Body of pancreas (tissue), 4 donors: ENCODE measurements at places on chromosomes 4 and X. TPM values are rescaled to one million over a fixed set of nuclear protein-coding genes. Genes with fewer than 3 reads are reported as not detected.

DNA sequence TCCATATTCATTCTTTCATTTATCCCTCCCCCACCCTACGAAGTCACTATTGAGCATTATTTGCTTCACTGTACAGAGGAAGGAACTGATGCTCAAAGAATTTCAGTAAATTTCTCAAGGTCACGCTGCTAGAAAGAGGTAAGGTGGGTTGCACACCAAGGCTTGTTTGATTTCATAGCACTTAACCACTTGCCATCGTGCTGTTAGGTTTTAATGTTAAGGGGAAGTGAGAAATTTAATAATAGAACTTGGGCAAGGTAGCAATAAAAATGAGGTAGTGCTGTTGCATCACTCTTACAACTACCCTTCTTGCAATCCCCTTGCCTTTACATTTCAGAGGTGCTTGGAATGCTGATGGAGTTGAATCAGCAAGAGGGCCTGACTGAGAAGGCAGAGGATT lies 343.1 kb downstream of the MID1IP1 start:
- no peak for DNase-seq

GRCh38 chr4:68359508-68359907 lies 9.6 kb upstream of the YTHDC1 start:
- no peak for DNase-seq

DNA sequence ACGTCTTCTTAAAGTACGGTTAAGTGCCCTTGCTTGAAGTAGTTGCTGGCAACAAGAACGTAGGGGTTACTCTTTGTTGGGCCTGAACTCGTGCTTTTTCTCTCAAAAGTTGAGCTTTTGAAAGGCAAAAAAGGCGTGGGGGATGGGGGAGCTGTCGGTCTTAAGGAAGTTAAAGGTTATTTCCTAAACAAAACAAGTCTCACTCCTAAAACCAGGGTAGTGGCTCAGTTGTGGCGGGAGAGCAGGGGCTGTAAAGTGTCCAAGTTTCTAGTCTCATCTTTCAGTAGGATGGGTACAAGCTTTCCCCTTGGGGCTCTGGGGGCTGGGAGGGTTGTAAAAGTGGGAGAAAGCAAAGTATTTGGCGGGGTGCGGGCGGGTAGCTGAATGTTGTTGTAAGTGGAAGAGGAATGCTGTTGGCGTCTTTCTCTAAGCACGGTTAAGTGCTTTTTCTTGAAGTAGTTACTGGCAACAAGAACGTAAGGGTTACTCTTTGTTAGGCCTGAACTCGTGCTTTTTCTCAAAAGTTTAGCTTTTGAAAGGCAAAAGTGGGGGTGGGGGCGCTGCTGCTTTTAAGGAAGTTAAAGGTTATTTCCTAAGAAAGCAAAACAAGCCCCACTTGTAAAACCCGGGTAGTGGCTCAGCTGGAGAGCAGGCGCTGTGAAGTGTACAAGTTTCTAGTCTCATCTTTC lies 904 bp upstream of the WDR1 start:
- DNase-seq = no peak

DNA sequence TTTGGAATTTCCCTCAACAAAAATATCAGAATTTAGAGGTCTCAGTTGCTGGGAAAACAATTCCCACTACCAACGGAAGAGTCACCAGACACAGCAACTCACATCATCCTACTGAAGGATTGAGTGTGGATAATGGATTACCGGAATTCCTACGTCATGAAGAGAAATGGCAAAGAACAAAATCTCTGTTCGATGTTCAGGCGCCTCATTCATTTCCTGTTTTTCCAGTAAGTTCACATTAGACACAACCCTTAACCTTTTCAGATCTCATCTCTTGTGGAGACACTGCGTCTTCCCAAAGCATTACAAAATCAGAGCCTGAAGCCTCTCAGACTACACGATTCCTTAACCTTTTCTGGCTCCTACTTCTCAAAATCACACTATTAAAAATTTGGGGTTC lies 58.5 kb upstream of the CPEB2 start:
- DNase-seq = no peak

- no peak for DNase-seq
Observed at GRCh38 chrX:95076449-95076848, 1402.4 kb downstream of the FAM133A start.

DNA sequence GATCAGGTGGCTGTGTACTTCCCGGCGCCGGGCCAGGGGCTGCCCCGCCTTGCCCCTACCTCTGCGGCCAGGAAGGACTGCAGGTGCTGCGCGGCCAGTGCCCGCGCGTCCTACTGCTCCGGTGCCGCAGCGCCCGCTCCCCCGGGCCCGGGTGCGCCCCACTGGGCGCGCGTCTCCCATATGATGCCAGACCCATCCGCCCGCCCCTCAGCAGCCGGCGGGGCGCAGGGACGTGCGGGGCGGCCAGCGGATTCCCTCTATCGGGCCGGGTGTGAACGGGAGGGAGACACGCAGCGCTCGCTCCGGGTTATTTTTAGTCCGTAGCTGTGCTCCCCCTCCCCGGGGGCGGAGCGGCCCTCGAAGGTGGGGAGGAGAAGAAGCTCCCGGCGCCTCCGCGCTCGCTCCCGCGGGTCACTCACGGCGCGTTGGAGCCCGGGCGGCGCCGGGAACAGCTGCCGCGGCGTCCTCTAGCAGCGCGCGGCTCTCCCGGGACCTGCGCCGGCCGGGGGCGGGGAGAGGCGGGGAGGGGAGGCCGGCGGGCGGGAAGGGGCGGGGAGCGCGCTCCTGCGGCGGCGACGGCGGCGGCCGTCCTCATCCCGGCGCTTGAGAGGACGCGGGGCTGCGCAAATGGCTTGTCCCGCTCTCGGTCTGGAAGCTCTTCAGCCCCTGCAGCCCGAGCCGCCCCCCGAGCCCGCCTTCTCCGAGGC lies 103.6 kb downstream of the UCHL1 start:
- DNase-seq = peak; percentile 69

DNA sequence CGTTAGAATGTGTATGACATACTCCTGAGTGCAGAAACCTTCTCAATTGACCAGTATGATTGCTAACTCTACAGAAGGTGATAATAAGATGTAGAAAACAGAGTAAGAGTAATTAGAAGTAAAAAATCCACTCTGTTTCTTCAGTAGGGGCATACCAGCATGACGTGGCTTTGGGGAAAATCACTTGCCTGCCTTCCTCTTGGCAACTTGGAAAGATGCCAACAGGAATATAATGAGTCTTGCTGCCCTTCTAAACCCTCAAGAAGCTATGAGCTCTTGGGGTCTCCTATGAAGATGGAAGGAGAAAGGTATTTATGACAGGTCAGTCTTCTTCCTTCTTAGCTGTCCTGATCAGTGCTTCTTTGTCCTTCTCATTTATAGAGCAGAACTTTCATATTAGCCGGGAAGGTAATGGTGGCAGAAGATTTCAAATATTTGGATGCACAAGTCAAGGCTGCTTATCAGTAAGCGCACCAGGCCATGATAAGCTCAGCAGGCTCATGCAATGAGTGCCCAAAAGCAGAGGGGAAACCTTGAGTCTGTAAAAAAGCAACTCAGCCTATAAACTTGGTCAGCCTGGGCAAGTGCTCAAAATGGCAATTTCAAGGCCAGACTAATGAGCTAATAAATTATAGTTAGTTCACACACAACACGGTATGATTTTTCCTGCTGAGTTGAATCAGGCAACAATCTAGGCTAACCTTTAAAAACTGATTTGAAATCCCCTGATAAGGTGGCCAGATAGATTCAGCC lies 69.7 kb upstream of the PPARGC1A start:
- peak; percentile 22 for DNase-seq

DNA sequence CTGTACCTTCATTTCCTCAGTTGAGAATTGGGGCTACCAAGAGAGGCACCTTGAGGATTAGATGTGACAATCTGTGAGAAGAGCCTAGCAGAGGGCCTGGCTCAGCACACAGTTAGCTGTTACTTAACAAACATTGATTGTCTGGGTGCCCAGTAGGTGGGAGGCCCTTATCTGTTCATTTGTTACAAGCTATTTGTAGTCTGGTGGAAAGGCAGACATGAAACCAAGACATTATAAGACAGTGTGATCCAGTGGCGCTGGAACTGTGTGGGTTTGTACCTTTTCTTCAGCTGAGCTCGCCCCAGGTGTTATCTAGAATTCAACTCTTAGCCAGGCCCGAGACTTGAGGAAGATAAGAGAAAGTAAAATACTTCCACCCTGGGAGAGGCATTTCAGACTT lies 16.9 kb downstream of the AKAP4 start:
- no peak for DNase-seq

- DNase-seq = peak; percentile 13
Observed at GRCh38 chrX:103464072-103464773, 55.1 kb downstream of the RAB40A start.

DNA sequence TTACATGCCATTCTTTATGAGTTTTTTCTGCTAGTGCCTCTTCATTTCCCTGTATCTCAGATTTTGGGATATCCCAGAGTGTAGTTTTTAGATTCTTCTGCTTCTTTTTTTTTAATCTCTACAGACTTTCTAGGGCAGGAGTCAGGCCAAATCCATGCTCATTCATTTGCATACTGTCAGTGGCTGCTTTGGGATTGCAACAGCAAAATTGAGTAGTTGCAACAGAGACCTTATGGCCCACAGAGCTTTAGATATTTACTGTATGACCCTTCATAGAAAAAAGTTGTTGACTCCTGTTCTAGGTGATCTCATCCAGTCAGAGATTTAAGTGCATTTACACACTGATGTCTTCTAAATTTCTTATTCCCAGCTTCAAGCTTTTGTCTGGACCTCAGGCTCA lies 35.3 kb downstream of the ARFIP1 start:
- no peak for DNase-seq

- DNase-seq = no peak
Observed at GRCh38 chr4:40185830-40186664, 10.8 kb upstream of the RHOH start.

DNA sequence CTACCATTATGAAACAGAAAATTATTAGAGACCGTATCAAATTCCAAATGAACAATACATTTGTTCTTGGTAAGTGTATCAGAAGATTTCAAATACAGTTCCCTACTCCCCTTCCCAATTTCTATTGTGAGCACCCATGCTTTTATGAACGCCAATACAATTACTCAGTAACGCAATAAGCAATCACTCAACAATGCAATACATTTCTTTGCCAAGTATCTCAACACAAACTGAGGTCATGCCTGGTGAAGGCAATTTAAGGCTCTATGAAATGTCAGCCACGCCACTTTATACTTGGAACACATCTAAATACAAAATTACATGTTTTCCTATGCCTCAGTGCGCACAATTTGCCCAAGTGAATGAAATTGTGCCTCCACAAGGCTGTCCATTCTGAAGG lies 712 bp downstream of the PNPLA4 start:
- no peak for DNase-seq

GRCh38 chr4:54863571-54864255 lies 206.0 kb downstream of the KIT start:
- DNase-seq = no peak

- DNase-seq = peak; percentile 66
Observed at GRCh38 chr4:107862658-107863057, 37.9 kb downstream of the SGMS2 start.

GRCh38 chrX:34810364-34810763 lies 132.2 kb upstream of the FAM47B start:
- no peak for DNase-seq

- no peak for DNase-seq
Observed at GRCh38 chr4:127868196-127868595, 12.5 kb upstream of the PLK4 start.

DNA sequence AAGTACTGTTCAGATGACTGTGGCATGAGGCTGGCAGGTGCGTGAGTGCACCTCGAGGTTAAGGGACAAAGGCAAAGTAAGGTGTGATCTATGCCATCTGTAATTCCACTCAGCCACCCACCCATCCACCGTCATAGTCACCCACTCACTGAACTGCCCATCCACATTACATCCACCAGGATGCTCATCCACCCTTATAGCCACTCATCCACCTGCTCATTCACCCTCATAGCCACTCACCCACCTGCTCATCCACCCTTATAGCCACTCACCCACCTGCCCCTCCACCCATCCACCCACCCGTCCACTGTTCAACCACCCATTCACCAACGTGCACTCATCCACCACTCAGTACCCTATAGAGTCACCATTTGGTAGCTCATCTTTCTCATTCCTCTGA lies 64.1 kb upstream of the UXT start:
- DNase-seq = no peak

DNA sequence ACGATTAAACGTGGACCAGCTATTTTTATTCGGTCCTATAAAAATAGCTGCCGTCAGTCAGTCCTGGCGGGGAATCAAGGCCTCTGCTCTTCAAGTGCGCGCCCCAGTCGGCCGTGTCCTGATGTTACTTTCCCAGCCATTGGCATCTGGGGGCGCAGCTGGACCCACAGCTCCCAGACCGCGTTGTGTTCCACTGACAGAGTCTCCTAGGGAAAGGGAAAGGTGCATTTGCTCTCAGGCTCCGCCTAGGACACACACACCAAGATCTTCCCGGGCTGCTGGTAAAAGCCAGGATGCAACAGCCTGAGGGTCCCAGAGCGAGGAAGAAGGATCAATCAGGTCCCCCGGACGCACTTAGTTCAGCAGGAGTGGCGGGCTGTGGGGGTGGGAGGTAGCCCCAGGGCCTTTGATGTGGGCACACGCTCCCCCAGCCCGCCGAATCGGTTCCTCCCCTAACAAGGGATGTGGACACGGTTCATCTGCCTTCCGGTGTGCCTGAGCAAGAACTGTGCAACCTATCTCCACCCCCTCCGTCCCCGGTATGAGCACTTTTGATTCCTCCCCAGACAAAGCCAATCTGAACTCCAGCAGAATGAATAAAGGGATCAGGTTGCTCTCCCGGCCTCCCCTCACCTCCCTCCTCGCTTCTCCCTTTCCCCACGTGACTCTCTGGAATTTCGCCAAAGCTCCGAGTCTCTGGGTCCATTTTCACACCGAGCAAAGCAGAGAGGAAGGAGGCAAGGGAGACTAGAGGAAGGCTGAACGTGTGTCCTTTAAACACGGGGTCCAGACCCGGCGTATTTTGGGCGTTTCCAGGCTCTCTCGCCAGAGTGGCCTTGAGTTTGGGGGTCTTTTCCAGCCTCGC lies 626 bp upstream of the FRAS1 start:
- peak; percentile 89 for DNase-seq

Gene BEND2
- under 0.01 TPM for total RNA-seq

Gene SMAD1
- 45.5 TPM for total RNA-seq

Gene CT47B1
- total RNA-seq = not detected

Gene ARHGAP10
- 28.7 TPM for total RNA-seq

Gene PAGE5
- total RNA-seq = not detected

Gene FMR1
- 24.4 TPM for total RNA-seq

Gene ADH7
- not detected for total RNA-seq

Gene RTL5
- total RNA-seq = 1.6 TPM

Gene ANK2
- total RNA-seq = 11.5 TPM
